ENCODE measurements at places on chromosomes 7 and 10.

DNA sequence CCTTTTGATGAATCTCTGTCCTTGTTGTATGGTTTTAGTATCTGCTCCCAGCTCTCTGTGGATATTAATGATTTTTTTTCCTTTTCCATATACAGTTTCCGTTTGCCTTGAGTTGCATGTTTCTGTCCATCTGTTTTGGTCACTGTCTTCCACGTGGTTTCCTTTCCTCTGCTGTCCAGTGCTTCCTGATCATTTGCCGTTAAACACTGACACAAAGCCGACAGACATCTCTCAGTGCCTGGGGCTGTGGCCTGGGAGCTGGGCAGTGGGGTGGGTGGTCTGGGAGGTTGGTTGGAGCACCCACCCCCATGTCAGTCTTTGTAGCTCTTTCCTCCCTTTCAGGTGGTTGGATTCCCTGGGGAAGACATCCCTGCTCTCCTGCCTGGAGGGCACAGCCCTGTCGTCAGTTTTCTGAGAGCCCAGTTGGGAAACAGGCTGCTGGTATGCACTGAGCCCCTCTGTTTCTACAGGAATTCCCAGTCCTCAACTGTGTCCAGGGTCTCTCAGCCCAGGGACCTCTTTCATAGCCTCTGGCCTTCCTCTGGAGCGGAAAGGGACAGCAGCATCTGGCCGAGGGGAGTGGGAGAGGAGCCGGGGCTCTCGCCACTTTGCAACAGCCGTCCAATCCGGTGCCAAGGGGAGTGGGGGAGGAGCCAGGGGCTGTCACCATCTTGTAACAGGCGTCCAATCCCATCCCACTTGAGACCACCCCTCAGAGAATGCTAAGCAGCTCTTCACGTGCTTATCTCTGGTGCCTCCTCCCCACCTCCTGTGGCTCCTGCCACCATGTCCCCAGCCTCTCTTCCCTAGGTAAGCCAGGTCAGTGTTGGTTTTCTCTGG is 26.7 kb upstream of the MKI67 start:
- no peak for DNase-seq

GRCh38 chr7:50908628-50909290 is 126.1 kb upstream of the GRB10 start:
- no peak for DNase-seq

DNA sequence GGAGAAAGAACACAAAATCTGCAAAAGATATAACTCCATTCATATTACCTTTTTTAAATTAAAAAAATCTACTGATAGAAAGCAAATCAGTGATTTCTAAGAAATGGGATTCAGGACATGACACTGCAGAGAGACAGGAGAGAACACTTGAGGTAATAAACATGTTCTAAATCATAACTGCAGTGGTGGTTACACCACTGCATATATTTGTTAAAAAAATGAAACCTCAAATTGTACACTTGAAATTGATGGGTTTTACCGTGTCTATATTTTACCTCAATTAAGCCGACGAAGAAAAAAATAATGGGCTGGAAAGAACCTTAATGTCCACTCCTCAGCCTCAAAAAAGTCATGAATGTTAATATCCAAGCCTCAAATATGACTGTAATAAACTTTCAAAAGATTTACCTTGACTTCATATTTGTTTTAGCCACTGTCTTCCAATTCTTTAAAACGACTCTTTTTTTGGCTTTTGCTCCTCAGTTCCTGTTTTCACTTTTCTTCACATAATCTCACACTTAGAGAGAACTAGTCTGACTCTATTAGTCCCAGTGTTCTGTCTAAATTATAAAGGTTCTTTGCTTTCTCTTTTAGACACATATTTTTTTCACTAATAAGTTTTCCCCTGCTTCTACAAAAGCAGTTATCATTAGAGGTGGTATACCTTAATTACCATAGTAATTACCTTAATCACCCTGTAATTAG is 502.4 kb downstream of the GRM8 start:
- no peak for DNase-seq

DNA sequence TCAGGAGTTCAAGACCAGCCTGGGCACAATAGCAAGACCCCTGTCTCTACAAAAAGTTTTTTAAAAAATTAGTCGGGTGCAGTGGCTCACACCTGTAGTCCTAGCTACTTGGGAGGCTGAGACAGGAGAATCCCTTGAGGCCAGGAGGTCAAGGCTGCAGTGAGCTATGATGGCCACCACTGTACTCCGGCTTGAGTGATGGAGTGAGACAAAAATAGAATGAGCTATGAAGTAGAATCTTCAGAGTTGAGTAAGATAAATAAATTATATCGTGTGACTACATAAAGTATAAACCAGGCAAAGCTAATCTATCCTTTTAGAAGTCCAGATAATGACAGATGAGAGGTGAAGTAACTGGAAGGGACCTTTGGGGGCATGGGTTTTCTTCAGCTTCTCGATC is 15.3 kb upstream of the MRPS24 start:
- no peak for DNase-seq

DNA sequence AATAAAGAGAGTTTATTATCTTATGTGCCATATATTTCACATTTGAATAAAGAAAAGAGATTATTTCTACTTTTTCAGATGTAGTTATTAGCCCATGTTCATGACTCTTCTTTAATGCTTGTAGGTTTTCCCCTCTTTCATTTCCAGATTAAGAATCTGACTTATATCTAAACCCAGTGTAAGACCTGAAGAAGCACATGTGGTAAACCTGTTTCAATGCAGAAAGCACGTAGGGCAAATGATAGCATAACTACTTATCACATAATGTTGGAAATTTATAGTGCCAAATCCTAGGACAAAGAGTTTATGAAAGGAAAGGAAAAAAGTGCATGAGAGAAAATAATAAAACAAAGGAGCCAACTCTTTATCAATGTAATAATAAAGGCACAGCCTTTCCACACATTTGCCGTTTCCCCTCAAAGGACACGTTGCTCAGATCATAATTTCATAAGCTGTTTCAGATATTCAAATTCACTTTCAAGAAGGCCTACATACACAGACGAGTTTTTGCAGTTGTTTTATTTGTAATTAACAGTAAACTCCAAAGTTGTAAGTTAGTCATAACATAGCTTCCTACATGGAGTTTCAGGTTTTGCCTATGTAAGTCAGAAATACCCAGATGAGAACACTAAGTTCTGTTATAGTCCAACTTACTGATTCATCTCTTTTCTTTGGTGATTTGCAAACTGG is 88.8 kb upstream of the MDFIC start:
- no peak for DNase-seq

DNA sequence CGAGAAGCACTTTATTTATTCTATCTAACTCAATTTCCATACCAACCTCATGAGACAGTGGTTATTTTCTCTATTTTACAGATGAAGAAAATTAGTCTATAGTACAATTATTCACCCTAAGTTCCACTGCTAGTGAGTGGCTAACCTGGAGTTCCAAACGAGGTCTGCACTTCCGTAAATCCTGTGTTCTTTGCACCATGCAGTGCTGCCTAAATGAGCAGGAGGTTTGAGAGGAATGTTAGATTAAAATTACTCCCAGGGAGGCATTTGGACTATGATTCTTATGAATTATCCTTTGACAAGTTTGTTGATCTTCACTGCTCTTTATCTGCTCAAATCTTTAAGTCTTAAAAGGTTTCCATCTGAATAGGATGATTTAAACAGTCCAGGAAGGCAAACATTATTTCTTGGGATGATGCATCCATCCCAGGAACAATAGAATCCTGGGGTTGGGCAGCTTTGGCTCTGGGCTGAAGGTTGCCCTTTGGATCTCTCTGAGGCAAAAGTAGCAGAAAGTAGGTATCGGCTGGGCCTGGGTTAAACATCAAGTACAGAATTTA is 400.8 kb downstream of the REEP3 start:
- DNase-seq, result no peak

DNA sequence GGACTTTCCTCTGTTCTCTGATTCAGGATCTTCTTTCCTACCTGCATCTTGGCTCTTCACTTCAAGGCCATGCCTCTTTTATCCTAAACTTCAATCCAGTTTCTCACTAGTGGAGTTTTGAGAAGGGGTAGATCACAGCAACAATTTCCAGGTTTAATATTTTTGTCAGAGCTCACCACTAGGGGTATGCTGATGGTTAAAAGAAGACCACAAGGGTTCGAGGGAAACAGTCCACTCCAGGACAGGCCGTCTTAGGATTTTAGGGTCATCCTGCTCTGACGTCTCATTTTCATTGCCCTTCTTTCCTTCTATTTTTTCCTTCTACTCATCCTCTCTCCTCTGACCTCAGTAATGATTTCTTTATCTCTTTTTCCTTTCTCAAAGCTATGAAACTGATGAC is 11.3 kb downstream of the STAG3 start:
- DNase-seq, result peak; percentile 37

- DNase-seq, result peak; percentile 53
Observed at GRCh38 chr10:70115948-70116682, 16.5 kb downstream of the AIFM2 start.

DNA sequence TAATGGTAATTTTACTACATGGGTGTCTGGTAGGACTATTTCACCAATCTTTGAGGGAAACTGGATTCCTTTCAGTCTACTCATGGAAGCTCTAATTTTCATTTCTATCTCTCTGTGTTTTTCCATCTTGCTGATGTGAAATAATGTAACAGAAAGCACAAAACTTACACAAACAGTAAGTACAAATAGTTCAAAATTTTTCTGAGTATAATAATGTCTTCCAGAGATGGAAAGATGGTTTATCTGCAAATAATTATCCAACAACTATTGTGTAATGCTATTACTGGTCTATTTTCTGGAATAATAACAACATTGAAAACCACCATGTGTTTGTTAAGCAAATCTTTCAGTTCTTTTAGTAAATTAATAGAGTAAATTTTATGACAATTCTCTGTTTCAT is 565.8 kb upstream of the MGMT start:
- DNase-seq, result no peak

GRCh38 chr7:129612112-129613015 is 844 bp downstream of the NRF1 start:
- peak; percentile 54 for DNase-seq

DNA sequence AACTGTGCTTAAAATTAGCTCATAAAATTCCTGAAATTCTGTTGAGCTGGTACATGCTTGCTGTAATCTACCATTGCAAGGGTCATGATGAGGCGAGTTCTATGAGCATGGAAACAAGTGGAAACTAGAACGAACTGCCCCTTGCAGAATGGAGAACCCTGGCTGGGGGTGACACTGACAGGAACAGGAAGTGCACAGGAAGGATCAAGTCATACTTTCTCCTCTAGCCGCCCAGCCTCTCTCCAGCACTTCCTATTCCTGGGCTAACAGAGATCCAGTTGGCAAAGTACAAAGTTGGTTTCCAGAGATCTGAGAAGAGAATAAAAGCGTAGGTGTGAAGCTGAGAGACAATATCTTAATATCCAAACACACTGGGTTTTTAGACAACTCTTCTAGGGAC is 414.2 kb upstream of the PODXL start:
- no peak for DNase-seq

- DNase-seq, result no peak
Observed at GRCh38 chr7:28671526-28671925, 259.2 kb downstream of the CREB5 start.

GRCh38 chr7:102222445-102222844 is 64.2 kb upstream of the SH2B2 start:
- DNase-seq, result no peak

DNA sequence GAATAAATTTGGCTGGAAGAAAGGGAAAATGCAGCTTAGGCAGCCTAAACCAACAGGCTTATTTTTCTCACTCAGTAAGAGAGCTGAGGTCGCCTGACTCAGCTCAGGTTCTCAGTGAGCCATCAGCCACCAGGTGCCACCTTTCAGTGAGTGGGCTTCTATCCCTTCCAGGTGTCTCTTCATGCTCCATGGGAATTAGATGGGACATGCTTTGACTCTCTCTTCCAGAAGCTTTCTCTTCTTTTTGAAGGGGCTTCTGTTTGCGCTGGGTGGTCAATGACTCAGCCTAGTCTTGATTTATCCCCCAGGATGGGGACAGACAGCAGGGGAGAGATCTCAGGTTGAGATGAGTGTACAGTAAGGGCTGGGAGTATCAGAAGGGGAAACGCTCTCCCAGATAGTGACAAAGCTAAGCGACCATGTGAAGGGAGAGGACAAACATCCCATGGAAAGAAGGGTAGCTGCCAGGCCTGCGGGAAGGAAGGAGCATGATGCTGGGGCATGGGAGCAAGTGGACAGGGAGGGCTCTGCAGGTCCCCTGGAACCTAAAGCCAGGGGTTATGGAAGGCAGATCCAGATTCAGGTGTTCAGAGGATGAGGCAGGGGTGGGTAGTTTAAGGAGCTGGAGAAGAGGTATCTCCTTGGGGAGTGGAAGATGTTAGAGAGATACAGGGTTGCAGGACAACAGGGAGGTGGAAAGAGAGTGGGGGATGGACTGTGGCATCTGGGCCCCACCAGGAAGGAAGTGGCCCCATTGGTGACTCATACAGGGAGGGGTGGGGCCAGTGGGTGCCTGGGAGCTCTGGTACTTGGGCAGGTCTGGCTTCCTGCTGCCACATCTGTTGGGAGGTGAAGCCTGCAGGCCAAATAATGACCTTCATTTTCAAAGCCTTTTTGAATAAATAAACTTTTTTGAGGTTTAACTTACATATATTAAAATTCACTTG is 32.5 kb downstream of the OGDH start:
- DNase-seq, result peak; percentile 47

GRCh38 chr7:125154930-125155329 is 225.3 kb upstream of the POT1 start:
- no peak for DNase-seq

DNA sequence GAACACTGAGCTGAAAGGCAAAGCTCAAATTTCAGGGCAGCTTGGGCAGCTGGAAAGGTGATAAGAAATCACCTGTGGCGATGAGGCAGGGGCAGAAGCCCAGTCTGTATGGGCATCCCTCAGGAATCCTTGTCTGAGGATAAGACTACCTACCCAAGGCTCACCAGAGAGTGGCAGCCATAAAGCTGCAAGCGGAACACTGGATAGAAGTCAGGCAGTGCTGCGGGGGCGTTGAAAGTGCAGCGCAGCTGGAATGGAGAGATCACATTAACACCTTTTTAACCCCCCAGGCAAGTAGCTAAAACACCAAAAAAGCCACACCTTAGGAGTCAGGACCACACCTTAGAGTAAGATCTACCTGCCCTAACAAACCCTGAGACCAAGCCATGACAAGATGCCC is 38.2 kb downstream of the ABCB5 start:
- no peak for DNase-seq

DNA sequence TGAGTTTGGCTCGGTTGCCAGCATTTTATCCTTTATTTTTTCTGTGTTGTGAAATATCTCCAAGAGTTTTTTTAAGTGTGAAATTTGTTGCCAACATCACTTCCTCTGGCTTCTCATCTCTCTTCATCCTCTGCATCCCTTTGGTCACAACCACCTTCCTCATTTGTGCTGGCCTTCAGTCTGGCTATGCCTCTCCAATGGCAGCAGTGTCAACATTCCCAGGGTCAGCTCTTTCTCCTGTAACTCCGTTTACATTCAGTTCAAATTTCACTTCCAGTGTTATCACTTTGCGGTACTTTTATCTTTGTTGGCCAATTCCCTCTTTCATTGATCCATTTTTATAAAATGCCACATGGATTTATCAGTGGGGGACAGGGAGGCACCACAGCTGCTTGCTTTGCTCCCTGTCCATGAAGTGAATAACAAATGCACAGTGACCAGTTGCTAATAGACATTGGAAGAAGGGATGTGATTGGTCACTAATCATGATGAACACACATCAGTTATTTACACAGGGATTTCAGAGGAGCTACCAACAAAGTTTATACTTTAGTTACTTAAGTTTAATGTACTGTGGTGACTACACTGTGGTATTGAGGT is 311.4 kb upstream of the LRGUK start:
- no peak for DNase-seq

All from SK-MEL-5 (cell line).